ENCODE measurements at places on chromosomes 7 and 10. TPM values are rescaled to one million over a fixed set of nuclear protein-coding genes. Genes with fewer than 3 reads are reported as not detected.
A peak's percentile ranks its signal among the peaks of the same experiment; 100 is the strongest.

AKR1D1 gene
- total RNA-seq = not detected

NRCAM gene
- total RNA-seq = 0.14 TPM

RBM20 gene
- 101 TPM for total RNA-seq

NKX1-2 gene
- total RNA-seq = not detected

GFRA1 gene
- total RNA-seq = 5.1 TPM

TMEM236 gene
- total RNA-seq = 0.66 TPM

- no peak overlapping the region for H3K27ac ChIP-seq
- H3K36me3 ChIP-seq = no peaks in the 10 kb centered on the region
- H3K4me3 ChIP-seq = no peak overlapping the region
- DNase-seq = no peak
- H3K27me3 ChIP-seq = no peaks in the 10 kb centered on the region
- H3K4me1 ChIP-seq = no peaks in the 10 kb centered on the region
Measured at GRCh38 chr7:47594406-47594805, 12.5 kb upstream of the TNS3 start.

IKZF5 gene
- total RNA-seq = 12.9 TPM

GRCh38 chr7:25624051-25624450 lies 395.8 kb upstream of the NPVF start:
- H3K27ac ChIP-seq = peak overlapping the region; percentile 80
- DNase-seq = no peak
- no peaks in the 10 kb centered on the region for H3K36me3 ChIP-seq
- no peaks in the 10 kb centered on the region for H3K27me3 ChIP-seq
- H3K4me1 ChIP-seq = peaks cover 28% of the 10 kb centered on the region

C10orf143 gene
- 1.7 TPM for total RNA-seq

DNA sequence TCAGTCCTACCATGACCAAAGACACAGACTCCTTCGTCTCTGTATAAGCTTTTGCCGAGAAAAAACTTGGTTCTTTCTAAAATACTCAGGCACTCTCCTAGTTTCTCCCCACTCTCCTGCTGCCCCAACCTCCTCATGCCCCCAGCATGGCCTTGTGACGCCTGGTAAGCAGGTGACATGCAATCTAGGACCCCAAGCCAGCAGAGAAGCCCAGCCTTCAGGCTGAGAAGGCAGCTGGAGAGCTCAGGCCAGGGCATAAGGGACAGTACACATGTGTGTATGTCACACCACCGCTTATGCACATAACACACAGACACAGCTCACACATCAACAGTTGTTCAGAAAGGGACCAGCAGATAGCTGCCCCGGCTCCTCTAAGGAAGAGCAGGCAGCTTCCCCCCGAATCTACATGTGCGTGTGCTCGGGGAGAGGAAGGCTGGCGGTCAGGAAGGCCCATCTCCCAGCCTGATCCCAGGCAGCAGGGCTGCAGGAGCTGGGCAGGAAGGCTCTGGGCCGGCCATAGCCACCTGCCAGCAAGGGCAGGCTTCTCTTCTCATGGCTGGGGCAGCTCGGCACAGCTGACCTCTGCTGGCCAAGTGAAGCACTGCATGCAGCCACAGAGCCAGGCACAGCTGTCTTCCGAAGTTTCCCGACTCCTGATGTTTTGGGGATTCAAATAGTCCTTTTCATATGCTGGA lies 8.5 kb downstream of the DDX56 start:
- peak; percentile 67 for DNase-seq
- no peaks in the 10 kb centered on the region for H3K27me3 ChIP-seq
- peak overlapping the region; percentile 40 for H3K27ac ChIP-seq
- no peak overlapping the region for H3K4me3 ChIP-seq
- peaks cover 21% of the 10 kb centered on the region for H3K4me1 ChIP-seq

KAZALD1 gene
- total RNA-seq = 5.1 TPM

GRCh38 chr10:6766131-6766801 lies 186.2 kb upstream of the PRKCQ start:
- H3K4me1 ChIP-seq = no peaks in the 10 kb centered on the region
- no peak for DNase-seq
- no peak overlapping the region for H3K4me3 ChIP-seq

DNA sequence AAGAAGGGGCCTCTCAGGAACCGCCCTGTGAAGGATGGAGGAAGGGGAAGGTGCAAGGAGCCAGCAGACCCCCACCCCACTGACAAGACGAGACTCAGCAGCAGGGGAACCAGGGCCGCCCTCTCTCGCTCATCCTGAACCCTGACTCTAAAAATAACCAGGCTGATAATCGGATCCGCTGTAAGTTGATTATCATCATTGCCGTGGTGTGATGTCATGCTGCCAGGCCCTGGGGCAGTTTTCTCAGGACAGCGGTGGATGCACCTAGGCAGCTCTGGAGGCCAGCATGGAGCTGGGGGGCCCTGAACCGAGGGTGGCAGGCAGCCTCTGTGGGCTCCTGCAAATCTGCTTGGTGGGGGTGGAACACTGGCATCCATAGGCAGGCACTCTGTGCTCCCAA lies 7.9 kb downstream of the RET start:
- H3K27me3 ChIP-seq = peaks cover 75% of the 10 kb centered on the region
- no peak overlapping the region for H3K4me3 ChIP-seq
- DNase-seq = no peak
- H3K4me1 ChIP-seq = no peaks in the 10 kb centered on the region

NKX2-3 gene
- total RNA-seq = not detected

NEUROG3 gene
- not detected for total RNA-seq

GPR15LG gene
- not detected for total RNA-seq

SFTPD gene
- total RNA-seq = 0.49 TPM

PTPRZ1 gene
- 0.80 TPM for total RNA-seq

TEX47 gene
- not detected for total RNA-seq

MYL10 gene
- not detected for total RNA-seq

CCAR1 gene
- 27.5 TPM for total RNA-seq

All from left ventricle myocardium inferior (tissue), 1 donor.